ENCODE measurements at places on chromosomes 7 and 10.

DNA sequence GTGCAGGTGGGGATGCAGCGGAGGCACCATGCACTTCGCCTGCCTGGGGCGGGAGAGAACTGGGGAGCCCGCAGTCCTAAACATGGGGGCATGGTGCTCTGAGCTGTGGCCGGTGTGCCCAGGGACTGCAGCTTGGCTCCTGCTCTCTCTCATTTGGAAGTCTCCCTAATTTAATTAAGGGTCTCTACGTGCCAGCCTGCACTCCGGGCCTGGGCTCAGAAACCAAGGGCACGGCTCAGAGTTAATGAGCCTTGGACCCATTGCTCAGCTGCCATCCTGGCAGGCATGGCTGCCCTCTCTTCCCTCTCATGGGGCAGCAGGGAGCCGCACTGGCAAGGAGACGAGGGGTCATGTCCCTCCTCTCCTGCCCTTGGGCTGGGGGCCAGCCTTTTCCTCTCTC is 115.6 kb downstream of the CDH23 start:
- no peak for DNase-seq

- DNase-seq: no peak
These were observed 27.2 kb downstream of the EZH2 start for GRCh38 chr7:148856891-148857290.

- no peak for DNase-seq
These were observed 920 bp downstream of the PRLHR start for GRCh38 chr10:118594392-118595063.

GRCh38 chr10:86221442-86222335 is 144.9 kb downstream of the GRID1 start:
- DNase-seq: no peak

GRCh38 chr10:24351961-24352360 is 143.0 kb downstream of the KIAA1217 start:
- no peak for DNase-seq

DNA sequence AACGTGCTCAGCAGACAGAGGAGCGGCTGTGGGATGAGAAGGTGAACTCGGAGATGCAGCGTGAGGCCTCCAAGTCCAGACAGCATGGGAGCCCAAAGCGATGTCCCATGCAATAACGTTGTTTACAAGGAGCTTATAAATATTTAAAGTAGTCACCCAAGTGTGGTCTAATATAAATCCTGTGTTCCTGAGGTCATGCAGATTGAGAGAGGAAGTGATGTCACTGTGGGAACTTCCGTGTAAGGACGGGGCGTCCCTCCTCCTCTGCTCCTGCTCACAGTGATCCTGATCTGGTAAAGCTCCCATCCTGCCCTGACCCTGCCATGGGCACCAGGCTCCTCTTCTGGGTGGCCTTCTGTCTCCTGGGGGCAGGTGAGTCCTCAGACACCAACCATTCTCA is 94.7 kb upstream of the PRSS58 start:
- no peak for DNase-seq

DNA sequence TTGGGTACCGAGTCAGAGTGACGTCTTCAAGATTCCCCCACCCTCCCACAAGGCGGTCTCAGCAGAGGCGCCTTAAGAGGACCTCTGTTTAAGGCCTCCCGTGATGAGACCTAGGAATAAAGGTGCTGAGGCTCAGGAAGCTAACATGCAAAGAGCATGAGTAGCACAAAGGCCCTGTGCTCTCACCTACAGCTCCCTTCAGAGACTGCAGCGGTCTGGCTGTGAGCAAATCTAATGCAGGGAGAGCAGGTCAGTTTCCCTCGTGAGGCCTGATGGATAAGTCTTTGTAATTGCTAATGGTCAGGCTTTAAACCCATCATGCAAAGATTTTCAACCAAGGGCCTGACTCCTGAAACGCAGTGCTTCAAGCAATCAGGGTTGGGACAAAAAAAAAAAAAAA is 909.3 kb upstream of the GHITM start:
- DNase-seq: no peak

GRCh38 chr10:64731016-64731415 is 1209.8 kb downstream of the REEP3 start:
- no peak for DNase-seq

DNA sequence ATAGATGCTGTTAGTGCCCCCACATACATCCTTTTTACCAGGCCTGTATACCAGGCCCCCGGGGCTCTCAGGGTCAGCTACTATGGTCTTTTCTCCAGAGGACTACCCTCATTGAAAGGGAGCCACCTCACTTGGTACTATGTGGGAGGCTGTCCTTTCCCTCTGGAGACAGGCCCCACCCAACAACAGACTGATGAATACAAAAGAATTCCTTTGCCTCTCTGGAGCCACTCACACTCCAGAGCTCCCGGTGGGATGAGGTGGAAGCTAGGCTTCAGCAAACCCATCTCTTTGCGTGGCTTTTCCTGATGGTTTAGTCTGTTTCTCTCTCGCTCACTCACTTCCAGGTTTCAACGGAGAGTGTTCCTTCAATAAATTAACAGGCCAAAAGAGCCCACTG is 30.3 kb downstream of the ANKMY2 start:
- no peak for DNase-seq

- peak; percentile 85 for DNase-seq
These were observed 1.3 kb upstream of the KIF11 start for GRCh38 chr10:92591550-92592022.

- no peak for DNase-seq
These were observed 62.4 kb downstream of the TFEC start for GRCh38 chr7:115968171-115968570.

DNA sequence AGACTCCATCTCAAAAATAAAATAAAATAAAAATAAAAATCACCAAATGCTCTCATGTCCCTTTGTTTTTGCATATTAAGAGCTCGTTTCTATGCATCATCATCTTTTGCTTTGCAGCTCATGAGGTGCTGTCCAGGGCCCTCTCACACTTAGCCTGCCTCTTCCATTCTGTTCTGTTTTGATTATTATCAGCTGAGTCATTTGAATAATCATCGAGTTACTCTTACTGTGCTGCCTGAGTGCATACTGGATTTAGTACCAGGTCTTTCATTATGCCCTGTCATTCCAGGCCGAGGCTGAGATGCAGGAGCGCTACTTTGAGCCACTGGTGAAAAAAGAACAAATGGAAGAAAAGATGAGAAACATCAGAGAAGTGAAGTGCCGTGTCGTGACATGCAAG is 33.0 kb downstream of the UCMA start:
- no peak for DNase-seq

GRCh38 chr7:1819259-1819841 is 149.3 kb downstream of the ELFN1 start:
- DNase-seq: no peak

DNA sequence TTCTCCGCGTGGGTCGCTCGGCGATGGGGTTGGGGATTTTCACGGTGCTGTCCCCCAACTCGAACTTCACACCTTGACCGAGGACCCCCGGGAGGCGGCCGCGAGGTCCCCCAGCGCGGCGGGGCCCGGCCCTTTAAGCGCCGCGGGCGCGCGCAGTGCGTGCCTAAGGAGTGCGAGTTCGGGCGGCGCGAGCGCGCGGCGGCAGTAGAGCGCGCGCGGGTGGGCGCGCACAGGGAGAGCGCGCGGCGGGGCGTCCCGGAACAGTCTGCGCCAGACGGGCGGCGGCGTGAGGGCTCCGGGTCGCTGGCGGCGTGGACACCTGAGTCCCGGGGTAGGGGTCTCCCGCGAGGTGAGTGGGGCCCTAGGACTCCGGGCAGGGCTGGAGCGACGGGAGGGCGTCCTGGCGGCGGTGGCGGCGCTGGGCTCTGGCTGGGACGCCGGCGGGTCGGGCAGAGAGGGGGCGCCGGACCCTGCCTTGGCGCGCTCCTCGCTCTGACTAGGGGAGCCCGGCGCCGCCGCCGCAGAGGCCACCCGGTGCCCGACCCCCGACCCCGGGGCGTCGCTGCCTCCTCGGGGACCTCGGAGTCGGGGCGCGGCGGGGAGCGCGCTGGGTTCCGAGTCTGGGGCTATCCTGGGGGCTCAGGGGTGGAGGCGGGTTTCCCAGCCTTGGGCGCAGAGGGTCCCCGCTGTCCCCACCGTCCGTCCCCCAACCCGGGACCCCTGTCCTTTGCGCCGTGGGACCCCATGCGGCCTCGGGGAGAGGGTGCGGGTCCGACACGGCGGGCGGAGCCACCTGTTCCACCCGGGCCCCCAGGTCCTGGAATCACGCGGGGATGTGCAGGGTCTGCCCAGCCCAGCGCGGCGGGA is at the start of gene PROSER2:
Gene PROSER2, plus strand, starts transcription at position 235 of the 867 bp plus-strand sequence. CDS start 28,722 bp downstream, outside the sequence.
- no peak for DNase-seq

DNA sequence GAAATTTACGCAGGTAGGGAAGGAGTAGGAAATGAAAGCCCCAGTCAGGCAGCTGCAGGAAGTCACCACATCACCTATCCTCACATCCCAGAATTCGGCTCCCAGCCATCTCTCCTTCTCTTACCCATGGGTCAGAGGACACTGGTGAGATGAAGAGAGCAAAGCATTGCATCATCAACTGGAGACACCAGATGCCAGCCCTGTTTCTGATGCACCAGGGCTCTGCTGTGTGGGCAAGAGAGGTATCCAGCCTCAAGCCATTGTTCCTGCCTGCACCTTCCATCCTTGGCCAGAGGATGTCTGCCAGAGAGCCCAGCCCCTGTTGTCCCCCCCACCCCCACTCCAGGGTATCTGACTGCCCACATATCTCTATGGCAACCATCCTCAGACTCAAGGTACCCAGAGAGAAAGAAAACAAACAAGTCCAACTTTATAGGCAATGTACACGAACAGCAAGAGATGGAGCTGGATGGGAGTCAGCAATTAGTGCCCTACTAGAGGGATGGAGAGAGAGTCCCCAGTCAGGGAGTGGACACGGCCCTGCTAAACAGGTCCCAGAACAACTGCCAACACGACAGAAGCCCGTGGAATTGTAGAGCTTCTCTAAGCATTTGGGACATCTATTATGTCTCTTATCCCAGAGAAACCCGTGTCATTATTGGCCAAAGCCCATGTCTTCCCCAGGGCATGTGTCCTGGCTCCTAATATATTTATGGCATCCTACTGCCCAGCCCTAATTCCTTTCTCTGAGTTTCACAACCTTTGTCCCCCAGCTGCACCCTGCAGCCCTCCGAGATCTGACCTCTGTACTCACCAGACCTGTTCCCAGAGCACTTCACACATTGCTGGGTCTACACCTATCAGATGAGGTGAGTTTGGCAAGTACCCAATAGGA is 2.8 kb downstream of the CAMK2G start:
- no peak for DNase-seq

DNA sequence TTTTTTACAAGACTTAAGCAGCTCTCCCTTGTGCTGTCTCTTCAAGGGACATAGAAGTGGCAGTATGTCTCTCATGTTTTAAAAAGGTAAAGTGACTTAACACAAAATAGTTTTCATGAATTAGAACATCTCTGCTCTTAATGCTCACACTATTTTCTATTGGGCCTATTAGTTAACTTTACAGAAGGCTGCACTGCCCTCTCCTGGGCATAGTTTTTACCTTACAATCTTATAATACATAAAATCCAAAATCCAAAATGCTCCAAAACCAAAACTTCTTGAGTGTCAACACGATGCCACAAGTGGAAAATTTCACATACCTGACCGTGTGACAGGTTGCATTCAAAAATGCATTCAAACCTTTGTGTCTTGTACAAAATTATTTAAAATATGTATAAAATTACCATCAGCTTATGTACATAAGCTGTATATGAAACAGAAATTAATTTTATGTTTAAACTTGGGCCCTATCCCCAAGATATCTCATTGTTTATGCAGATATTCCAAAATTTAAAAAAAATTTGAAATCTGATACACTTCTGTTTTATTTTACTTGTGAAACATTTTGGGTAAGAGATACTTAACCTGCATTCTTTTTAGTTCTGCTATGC is 25.8 kb downstream of the TES start:
- peak; percentile 20 for DNase-seq

GRCh38 chr7:127755965-127756364 is 104.0 kb downstream of the SND1 start:
- no peak for DNase-seq

DNA sequence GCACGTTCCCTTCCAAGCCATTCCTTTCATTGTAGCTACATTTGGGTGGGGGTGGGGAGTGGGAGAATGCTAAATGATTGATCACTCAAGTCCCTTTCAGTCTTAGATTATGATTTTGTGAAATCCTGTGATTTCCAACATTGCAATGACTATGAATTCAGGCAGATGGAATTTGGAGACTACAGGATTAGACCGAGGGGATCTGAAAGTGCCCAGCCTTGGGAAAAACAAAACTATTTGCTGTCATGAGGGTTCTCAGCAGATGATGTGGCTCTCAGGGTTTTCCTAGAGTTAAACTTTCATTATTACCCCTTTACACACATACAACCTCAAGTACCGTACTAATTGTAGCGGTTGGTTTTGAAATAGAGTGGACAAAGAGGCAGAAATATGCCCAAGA is 4.7 kb downstream of the MACROH2A2 start:
- no peak for DNase-seq

DNA sequence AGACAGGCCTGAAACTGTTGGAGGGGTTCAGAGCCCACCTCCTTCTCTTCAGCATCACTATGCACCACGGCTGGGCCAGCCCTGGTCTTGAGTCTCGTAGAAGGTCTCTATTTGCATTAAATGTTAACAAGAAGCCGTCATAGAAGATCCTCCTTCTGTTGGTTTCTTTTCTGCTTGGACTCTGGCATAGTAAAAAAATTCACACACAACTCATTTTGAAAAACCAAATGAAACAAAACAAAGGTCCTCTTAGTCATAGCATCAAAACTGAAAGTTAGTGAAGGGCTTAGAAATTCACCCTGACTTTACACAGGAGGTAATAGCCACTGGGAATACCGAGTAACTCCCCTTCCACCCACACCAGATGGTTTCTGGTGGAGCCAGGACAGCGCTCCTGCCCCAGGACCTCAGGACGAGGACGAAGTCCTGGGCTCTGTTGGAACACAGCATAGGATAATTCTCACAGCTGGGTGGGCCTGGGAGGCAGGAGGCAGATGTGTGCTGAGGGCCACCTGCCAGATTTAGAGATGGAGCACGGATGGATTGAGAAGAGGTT is 248.4 kb upstream of the KLF6 start:
- DNase-seq: no peak

DNA sequence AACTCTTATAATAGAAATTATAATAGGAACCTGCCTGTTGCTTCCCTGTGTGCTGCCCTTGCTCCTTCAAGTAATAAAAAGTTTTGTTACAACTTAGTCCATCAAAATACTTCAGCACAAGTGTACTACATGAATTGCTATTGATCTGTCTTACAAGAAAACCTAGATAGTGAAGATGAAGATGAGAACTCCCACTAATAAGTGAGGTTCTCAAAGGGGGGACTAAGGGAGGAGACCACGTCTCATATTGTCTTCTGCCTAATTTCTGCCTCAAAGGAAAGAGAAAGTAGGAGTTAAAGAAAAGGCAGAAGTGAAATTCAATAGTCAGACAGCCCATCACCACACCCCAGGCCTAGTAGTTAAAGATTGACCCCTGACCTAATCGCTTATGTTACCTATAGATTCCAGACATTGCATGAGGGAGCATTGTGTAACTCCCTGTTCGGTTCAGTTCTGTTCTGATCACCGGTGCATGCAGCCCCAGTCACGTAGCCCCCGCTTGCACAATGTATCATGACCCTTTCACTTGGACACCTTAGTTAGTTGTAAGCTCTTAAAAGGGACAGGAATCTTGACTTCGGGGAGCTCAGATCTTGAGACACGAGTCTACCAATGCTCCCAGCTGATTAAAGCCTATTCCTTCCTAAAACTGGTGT is 18.2 kb upstream of the CHST3 start:
- no peak for DNase-seq

- no peak for DNase-seq
These were observed 40.9 kb downstream of the SMURF1 start for GRCh38 chr7:99102809-99103690.

Data from activated T-helper 1 cell treated with Interleukin-2 at 50 U/mL for 16 hours (primary cell).